Activated CD4-positive, alpha-beta T cell treated with anti-CD3 and anti-CD28 coated beads for 36 hours (primary cell): ENCODE measurements at places on chromosomes 12 and 14.

- DNase-seq = peak; percentile 38
Observed at GRCh38 chr12:56299308-56299852, 750 bp downstream of the CS start.

GRCh38 chr12:6294156-6295093 lies 16.1 kb upstream of the PLEKHG6 start:
- DNase-seq = no peak

- DNase-seq = no peak
Observed at GRCh38 chr14:75967866-75968265, 13.9 kb downstream of the TGFB3 start.

DNA sequence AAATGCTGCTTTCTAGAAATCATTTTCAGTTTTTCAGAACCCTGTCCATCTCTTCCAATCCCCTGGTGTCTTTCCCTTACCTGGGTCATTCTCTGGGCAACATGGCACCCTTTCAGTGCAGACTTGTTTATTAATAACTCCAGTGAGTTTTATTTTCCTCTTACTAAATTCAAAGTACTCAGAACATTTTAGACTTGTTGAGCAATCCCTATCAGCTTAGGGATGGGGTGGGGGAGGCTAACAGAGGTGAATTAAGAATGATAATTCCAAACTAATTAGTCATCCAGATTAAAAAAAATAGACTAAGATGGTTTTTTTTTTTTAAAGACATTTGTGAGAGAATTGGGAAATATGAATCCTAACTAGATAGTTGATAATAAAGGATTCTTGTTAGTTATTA lies 10.7 kb downstream of the GPRC5A start:
- DNase-seq = no peak

- DNase-seq = no peak
Observed at GRCh38 chr12:15728118-15728598, 61.0 kb downstream of the EPS8 start.
